Mesenteric fat pad (tissue), 1 donor: ENCODE measurements at places on chromosomes 5 and 9.

- DNase-seq, result no peak
These were observed 2.4 kb upstream of the RXFP3 start for GRCh38 chr5:33933723-33934169.

- DNase-seq, result peak; percentile 90
These were observed 547 bp downstream of the NIPBL start for GRCh38 chr5:36876965-36877666.

DNA sequence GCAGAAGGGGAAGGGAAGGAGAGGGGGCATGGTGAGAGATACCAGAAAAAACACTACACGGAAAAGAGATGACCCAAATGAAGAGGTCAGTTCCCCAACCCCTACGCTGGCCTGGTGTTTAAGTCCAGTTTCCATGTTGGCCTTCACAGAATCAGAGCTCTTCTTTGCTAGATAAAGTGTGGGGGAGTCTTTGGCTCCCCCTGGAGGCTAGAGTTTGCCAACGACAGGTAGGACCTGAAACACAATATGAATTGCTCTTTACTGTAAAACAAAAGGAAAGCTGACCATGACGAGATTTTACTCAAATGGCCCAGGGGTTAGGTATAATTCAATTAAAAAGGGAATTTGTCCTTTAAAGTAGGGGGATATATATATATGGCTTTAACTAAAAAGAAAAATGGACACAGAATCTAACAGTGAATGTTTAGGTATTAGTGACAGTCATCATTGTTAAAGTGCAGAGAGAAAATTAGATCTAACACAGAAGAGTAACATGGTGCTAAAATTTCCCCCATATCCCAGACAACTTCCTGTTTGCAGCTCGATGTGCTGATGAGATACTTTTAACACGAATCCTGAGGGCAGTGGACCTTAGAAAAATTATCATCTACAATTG, 92.0 kb downstream of the SV2C start:
- no peak for DNase-seq

GRCh38 chr5:72709341-72709740, 107.1 kb upstream of the TNPO1 start:
- DNase-seq, result no peak

DNA sequence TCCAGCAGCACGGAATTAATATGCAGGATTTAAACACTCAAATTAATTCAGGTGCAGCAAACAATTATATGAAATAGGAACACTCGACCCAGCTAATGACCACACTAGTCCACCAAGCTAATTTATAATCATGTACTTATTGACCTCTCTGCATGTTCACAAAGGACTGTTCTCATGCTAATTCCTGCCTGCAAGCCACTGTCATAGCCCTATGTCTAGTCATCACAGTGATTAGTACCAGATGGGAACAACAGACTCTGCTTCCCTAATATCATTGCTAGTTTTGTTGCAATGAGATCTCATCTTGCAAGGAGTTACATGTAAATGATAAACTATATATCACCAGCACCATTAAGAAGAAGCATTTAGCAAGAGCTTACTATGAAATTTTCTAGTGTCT, 553.0 kb upstream of the GRAMD2B start:
- DNase-seq, result no peak

GRCh38 chr9:130089141-130089540, 35.4 kb downstream of the GPR107 start:
- peak; percentile 6 for DNase-seq

- no peak for DNase-seq
These were observed 116.0 kb upstream of the SLC28A3 start for GRCh38 chr9:84456527-84456926.

GRCh38 chr5:74073257-74073656, 447.3 kb downstream of the ARHGEF28 start:
- DNase-seq, result no peak
